ENCODE measurements at places on chromosomes 12 and 14.

DNA sequence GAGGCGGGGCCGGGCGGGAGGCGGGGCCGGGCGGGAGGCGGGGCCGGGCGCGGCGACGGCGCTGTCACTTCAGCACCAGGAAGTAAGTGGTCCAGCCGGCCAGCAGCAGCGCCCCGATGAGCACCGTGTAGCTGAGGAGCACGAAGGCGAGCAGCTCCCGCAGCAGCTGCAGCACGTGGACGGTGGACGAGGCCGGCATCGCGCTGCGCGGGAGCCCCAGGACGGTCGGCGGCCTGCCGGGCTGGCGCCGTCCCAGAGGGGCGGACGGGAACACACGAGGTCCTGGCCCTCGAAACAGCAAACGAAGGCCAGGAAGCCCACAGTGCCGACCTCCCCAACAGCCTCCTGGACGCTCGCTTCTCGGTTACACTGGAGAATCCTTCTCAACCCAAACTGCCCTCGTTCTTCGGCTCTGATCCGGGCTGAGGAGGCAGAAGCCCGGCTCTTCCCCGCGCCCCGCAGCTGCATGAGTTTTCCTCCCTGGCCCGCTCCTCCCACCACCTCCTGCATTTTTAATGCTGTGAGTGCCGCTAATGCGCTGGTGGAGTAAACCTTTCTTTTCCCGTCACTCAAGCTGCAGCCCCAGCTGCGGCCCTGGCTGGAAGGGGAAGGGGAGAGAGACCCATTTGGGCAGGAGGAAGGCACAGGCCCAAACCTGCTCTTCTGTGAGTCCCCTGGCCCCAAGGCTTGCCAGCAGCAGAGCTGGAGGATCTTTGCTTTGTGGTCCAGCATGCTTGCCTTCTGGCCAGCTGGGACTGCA is 694 bp upstream of the DIABLO start:
- no peak for DNase-seq

GRCh38 chr12:58639318-58639934 is 280.9 kb downstream of the LRIG3 start:
- DNase-seq, result no peak

GRCh38 chr12:102769323-102769916 is 147.6 kb downstream of the PAH start:
- peak; percentile 21 for DNase-seq

GRCh38 chr12:2679816-2680675 is 114.7 kb upstream of the FKBP4 start:
- DNase-seq, result no peak

GRCh38 chr12:15700595-15700994 is 88.6 kb downstream of the EPS8 start:
- DNase-seq, result no peak

DNA sequence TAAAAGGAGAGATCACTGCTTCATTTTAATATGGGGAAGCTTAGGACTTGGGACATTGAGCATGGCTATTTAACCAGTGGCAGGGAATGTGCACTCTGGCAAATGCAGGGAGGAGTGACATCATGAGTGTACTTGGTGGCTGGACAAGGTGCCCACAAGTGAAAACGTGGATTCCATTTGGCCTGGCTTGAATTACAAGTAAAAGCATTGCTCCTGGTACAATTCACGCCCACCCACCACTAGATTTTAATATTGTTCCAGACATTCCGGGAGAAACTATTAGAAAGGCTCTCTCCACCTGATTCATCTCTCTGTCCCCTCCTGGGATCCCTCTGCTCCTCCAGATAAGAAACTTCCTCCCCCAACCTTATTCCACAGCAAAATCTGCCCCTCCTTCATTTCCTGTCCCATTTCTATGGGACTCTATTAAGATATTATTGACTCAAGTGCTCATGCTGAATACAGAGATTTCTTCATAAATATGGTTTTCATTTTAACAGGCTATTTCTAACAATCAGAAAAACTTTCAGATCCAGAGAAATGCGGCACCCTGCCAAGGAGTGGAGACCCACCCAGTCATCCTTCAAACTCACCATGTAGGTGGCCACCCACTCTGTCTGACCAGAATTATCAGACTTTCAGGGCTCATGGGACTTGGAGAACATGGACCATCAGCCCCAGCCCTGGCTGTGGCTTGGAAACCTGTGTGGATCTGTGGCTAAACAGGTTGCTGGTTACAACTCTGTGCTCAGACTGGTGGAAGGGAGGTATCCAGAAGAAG is 43.2 kb downstream of the SSPN start:
- DNase-seq, result no peak

DNA sequence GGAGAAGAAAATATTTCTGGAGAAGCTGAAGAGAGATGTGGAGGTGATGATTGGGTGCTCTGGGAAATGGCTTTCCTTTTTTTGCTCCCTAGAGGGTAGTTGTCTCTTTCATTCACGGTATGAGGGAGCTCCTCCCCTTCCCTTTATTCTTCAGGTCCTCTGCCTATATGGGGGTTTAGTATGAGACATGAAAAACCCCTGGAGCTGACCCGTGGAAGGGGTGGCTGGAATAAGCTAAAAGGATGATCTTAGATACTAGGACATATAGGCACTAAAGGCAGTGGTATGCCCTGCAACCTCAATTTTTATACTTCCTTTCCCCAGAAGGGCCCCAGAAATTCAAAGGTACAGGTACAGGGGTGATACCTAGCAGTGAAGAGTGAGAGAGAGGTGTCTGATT is 4.2 kb upstream of the DTX3 start:
- no peak for DNase-seq

DNA sequence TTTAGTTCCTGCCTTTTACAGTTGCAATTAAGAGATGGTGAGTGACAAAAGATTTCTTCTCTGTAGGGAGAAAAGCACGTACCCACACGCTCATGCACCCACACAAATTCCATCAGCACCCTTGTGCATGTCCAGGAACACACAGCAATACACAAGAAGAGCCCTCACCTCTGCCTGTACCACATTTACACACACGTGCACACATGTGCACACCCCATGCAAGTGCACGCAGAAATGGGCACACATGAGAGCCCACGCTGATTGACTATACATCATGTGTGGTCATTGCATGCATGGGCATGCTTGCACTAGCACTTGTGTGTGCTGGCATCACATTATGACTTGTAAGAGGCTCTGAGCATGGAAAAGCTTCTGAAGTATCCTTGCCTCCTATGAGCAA is 70.5 kb downstream of the SERPINA3 start:
- DNase-seq, result no peak

- no peak for DNase-seq
Measured at GRCh38 chr12:42178101-42178500, 33.4 kb upstream of the GXYLT1 start.

GRCh38 chr14:96762650-96763049 is 34.5 kb upstream of the VRK1 start:
- no peak for DNase-seq

DNA sequence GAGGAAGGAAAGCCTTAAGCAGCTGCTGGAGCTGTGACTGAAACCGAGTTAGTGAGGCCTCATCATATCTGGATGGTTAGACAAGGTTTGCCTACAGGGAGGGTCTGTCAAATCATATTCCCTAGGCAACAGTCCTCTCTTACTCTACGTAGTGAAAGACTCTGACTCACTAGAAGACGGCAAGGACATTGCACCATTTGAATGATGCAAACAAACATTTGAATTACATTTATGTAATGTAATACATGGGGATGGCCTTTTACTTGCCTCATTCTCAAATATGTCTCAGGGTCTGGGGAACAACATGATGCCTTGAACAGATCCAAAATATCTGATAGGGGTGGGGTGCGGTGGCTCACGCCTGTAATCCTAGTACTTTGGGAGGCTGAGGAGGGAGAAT is 29.8 kb upstream of the STRAP start:
- DNase-seq, result no peak

DNA sequence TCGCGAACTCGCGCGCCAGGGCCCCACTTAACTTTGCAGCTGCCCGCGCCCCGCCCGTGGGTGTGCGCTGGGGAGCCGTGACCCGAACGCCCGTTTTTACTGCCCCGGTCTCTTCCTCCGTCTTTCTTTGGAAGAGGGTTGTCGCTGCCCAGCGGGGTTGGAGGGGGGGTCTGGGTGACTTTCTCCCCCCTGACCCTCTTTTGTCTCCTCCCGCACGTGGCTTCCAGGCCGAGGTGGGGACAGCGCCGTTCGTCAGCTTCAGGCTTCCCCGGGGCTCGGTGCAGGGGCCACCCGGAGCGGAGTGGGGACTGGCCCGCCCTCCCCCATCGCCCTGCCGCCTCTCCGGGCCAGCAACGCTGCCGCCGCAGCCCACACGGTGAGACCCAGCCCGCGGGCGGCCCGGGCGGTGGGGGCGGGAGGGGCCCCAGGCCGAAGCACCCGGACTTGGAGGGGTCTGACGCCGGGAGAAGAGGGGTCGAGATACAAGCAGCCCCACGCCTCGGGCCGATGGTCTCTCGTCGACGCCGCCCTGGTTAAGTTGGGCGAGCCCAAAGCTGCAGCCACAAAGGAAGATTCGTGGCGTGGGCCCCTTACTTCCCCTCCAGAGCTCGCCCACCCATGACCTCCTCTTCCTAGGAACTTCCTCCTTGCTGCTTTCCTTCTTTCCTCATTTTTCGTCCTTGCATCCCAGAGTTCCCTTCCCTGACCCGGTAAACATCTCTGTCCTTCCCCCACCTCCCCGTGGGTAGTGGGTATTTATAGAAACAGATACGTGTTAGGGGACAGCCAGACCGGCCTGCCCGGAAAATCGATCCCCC is 1.2 kb downstream of the DYRK2 start:
- DNase-seq, result peak; percentile 51

DNA sequence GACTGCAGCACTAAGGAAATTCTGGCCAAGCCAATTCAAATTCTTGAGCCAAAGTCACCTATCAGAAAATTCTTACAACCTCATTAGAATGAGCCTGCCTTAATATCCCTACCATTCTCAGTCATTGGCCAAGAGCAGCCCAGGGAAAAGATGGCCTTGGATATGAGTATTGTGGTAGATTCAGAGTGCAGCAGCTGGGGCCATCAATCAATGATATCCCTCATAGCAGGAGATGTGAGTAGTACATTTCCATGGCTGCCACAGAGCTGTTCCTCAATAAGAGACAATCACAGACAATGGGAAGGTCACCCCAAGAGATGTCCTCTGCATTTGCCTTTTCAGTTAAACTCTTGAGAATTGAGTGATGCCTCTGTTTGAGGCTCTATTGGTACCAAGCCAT is 161.6 kb downstream of the DYRK2 start:
- DNase-seq, result no peak

DNA sequence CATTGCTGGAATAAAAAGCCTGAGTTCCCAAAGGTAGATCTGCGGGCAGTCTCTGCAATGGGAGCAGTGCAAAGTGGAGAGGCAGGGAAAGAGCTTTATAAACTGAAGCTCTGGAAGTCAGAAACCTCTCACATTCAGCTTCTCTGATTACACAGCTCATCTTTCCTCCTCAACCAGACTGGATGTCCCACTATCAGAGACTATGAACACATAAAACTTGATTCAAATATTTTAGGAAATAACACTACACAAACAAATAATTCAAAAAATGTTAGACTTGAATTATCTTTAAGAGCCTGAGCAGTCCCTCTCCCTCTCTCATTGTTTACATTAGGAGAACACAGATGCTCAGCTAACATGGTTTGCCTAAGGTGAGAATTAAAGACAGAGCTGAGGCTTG is 72.9 kb downstream of the DENND5B start:
- no peak for DNase-seq

GRCh38 chr12:132410296-132410625 is 79.7 kb upstream of the FBRSL1 start:
- no peak for DNase-seq

DNA sequence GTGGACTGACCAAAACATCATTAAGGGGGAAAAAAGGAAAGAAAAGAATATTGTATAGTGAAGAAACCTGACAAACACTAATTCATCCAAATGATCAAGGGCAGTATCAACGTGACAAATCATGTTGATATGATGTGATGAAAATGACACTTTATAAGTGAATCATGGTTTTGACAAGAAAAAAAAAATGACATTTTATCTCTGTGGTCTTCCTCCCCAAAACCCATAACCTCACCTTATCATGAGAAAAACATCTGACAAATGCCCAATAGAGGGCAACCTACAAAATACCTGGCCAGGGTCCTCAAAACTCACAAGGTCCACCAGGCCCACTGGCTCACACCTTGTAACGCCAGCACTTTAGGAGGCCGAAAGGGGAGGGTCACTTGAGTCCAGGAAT is 13.8 kb downstream of the TMED10 start:
- DNase-seq, result no peak

DNA sequence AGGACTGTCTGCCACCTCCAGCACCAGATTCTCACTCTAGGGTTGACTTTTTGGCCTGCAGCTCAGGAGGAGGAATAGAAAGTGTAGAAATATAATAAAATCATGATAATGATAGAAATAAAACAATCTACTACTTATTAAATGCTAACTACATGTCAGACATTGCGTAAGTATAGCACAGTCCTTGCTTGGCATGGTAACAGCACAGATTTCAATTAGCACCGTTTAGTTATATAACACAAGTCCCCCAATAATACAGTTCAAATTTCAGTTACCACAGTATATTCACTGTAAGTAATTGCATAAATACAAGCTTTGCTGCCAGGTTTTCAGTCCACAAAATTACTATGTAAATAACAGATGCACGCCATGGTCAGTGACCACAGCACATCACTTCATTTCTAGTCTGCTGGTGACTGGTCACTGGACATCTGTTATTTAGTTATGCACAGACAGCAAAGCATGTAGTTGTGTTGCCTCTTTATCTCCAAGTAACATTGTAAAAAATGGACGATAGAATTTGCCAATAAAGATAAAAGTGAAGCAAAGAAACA is 6.5 kb upstream of the GLT8D2 start:
- no peak for DNase-seq

GRCh38 chr12:17588968-17589367 is 501.0 kb downstream of the RERGL start:
- DNase-seq, result no peak

- DNase-seq, result no peak
Measured at GRCh38 chr12:3348055-3348454, 142.9 kb upstream of the PRMT8 start.

- DNase-seq, result no peak
Measured at GRCh38 chr12:22625762-22626294, 857 bp downstream of the ETNK1 start.

- DNase-seq, result no peak
Measured at GRCh38 chr12:82952946-82953345, 266.2 kb downstream of the TMTC2 start.

GRCh38 chr12:118350908-118351559 is 21.7 kb downstream of the TAOK3 start:
- DNase-seq, result no peak

DNA sequence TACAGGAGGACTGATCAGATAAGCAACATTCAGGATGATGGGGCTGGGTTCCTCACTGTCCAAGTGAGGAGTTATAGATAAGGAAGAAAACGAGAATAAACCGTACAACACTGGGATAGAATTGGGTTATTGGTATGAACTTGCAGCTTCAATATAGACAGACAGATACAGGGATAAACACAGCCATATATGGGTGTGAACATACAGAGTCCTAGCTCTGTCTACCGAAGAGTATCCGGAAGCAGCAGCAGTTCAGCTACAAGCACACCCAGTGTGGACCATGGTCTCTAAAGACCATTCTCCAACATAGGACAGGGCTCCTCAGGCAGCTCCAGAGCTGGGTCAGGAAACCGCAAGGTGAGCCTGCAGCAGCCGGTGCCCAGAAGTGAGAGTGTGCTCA is 40.8 kb downstream of the CDC42BPB start:
- no peak for DNase-seq
